ENCODE measurements at places on chromosomes 2 and 18.

DNA sequence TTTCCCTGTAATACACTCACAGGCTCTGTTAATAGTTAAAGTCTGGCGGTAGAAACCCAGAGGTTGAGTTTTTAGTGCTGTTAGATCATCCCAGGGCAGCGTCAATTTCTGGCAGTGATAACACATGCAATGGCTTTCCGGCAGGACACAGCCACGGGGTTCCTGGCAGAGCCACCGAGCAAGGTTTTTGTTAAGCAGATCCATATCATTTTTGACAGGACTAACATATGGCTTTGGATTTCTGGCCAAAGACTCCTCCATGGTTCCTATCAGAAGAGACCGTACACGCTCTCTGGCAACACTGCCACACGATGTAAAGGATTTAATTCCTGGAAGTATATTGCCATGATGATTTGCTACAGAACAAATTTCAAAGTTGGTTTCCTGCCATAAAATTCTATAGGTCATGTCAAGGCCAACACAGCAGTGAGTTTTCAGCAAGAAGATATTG, 854.3 kb downstream of the LRRTM4 start:
- peak; percentile 58 for DNase-seq

DNA sequence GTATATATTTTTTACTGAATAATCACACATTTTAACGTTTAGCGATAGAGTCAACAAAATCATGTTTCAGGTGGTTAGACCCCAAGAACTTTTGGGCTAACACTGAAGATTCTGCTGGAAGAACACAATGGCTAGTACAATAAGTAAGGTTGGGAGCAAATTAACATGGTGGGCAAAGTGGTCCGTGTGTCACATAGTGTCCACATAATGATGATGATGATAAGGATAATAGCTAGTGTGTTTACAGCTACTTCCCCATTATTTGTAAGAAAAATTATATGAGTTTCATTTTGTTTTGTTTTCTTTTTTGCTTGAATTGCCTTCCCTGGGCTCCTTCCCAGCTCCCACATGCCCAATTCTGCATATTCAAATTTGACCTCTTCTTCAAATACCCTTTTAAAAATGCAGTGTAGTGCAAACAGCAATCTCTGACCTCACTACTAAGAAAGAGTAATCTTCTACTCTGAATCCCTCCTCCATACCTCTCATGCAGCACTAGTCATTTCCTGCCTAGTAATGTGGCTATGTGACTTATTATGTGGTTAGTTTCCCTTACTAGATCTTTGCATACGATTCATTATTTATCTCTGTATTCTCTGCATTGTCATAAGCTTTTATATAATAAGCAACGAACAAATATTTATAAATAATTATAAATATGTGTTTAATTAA, 16.9 kb upstream of the VPS54 start:
- no peak for DNase-seq

GRCh38 chr2:112542984-112543661, 858 bp downstream of the POLR1B start:
- DNase-seq: peak; percentile 22

- no peak for DNase-seq
Measured at GRCh38 chr2:172783165-172783898, 47.7 kb downstream of the RAPGEF4 start.

- no peak for DNase-seq
Measured at GRCh38 chr2:108565778-108566375, 31.6 kb downstream of the LIMS1 start.
